ENCODE measurements at places on chromosomes 12 and 14. TPM values are rescaled to one million over a fixed set of nuclear protein-coding genes. Genes with fewer than 3 reads are reported as not detected.

DNA sequence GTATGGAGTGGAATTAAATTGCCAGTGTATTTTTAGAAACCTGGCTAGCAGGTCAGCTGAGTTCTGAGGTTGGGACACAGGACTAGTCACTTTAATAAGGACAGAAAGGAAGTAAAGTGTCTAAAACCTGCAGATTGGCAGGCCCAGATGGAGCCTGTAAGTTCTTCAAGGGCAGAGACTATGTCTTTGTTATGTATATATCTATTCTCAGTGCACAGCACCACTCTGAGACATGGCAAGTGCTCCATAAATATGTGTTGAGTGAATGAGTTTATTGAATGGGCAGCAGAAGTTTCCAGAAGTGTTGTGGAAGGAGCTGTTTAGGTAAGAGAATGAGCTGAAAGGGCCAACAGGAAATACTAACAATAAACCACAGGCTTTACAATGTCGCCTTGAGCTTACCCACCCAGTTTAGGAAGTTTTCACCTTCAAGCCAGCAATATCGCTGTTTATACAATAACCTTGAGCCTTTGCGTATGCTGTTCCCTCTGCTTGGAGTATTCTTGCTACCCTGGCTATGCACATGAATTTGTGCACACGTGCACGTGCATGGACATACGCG lies 109.5 kb upstream of the TMPO start:
- no peak for DNase-seq

GRCh38 chr14:21191809-21192446 lies 36.1 kb upstream of the OR5AU1 start:
- peak; percentile 94 for DNase-seq

CELA1 gene
- not detected for polyA plus RNA-seq

DNA sequence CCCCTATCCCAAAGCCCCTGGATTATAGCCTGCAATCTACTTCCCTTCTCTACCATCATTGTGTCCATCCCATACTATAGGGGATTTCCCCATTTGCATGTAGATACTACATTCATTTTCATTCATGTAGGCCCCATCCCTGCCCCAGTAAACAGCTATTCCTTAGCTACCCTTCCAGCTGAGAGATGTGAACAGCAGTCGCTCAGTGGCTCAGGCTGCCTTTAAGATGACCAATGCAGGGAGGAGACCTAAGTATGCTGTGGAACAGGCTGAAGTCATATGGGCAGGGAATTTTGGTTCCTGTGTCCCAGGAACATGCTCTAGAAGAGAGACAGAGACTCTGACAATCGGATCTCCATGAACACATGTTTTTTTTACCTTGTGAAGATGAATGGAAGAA lies 481.2 kb upstream of the SYT1 start:
- no peak for DNase-seq

- DNase-seq = no peak
Measured at GRCh38 chr14:99688629-99689028, 4.5 kb downstream of the CYP46A1 start.

DDX23 gene
- 31.7 TPM for polyA plus RNA-seq

EXOC3L4 gene
- polyA plus RNA-seq = not detected

DNAH10 gene
- 0.03 TPM for polyA plus RNA-seq

Data from GM23338 (cell line).